Left cardiac atrium (tissue), 4 donors: ENCODE measurements at places on chromosomes 7 and 10. TPM values are rescaled to one million over a fixed set of nuclear protein-coding genes. Genes with fewer than 3 reads are reported as not detected.

- no peak for DNase-seq
These were observed 4.9 kb downstream of the TMEM130 start for GRCh38 chr7:98864731-98865453.

Gene TAS2R5
- 0.58 TPM for total RNA-seq

- no peak for DNase-seq
These were observed 57.2 kb upstream of the LYZL2 start for GRCh38 chr10:30686708-30687107.

Gene GPC2
- total RNA-seq: 0.85 TPM
